ENCODE measurements at places on chromosomes 7 and 10. TPM values are rescaled to one million over a fixed set of nuclear protein-coding genes. Genes with fewer than 3 reads are reported as not detected.

DNA sequence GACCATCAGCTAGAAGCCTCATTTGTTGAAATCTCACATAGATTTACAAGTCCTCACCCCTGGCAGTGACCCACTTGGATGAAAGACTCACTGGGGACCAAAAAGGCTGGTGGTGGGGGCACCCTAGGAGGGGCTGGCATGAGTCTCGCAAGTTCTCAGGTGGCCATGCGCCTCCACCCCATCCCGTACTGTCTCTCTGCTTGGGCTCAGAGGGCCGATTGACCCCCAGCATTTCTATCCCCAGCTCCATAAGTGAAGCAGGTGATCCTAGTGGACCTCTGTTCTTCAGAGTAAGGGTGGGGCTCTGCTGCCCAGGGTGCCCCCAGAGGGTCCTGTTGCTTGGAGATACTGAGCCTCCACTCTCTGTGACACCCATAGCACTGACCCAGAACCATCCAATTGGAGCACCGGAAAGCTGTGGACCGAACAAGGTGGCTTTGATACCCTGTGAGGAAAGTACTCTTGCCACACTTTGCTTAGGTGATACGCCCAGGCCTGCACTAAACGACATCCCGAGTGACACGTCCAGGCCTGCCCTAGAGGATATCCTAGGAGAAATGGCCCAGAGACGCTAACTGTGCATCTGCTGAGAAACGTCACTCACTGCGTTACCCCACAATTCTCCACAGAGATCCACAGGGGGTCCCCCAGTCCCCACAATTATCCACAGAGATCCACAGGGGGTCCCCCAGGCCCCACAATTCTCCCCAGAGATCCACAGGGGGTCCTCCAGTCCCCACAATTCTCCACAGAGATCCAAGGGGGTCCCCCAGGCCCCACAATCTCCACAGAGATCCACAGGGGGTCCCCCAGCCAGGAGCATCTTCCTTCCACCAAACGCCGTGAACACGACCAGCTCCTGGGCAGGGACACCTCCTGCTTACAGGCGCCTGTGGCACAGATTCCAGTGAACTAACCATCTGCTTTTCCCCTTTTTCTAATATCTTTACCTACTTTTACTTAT is 262.9 kb downstream of the PTPRN2 start:
- H3K4me1 ChIP-seq = no peaks in the 10 kb centered on the region
- no peaks in the 10 kb centered on the region for H3K27me3 ChIP-seq
- H3K36me3 ChIP-seq = peaks cover 6% of the 10 kb centered on the region

DNA sequence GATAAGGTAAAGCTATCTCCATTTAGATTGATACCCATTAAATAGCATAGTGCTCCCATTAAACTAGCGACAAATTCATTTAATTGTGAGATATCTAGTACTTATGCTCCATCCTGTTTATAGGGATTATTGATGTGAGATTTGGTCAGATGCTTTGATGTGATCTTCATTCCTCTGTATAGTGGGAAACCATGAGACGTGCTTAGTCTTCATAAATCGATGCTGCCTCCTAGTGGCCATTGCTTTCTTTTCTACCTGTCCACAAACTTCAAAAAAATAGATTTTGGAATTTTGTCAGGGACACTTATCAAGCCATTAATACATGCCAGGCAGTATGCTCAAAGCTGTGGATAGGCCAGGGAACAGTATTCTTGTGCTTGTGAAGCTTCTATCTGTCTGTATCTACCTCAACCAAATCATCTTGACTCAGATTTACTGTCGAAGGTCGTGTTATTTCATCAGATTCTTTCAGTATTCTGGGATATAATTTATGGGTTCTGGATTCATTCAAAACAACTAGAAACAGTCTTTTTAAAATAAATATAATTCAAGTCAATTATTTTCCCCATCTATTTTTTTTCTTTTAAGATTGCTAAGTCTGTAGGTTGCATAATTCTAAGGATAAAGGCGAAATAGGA is 12.0 kb downstream of the LSM8 start:
- H3K27me3 ChIP-seq = no peaks in the 10 kb centered on the region
- peaks cover 6% of the 10 kb centered on the region for H3K4me1 ChIP-seq
- H3K4me3 ChIP-seq = no peak overlapping the region

GRCh38 chr7:127571741-127572505 is 13.5 kb downstream of the GCC1 start:
- no peak for DNase-seq

DNA sequence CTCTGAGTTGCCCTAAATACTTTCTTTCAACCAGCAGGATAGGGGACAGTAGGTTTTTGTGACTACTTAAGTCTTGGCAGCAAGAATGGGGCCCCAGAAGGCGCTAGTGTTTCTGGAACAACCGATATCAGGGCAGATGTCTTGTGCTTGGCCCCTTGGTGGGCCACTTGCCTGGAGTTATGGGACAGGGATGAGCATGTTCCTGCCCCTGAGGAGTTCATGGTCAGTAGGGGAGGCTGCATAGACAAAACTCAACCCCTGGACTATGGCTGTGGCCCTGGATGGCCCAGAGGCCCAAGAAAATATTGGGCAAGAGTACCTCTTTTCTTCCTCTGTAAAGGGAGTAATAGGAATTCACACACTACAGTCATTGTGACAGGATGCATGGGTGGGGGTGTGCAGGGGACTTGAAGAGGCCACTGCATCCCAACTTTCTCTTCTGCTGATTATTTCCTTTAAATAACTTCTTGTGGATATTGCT is 57.7 kb upstream of the IGFBP3 start:
- DNase-seq = no peak
- no peak overlapping the region for H3K4me3 ChIP-seq
- H3K36me3 ChIP-seq = peaks cover 19% of the 10 kb centered on the region
- no peak overlapping the region for H3K27ac ChIP-seq
- H3K4me1 ChIP-seq = no peaks in the 10 kb centered on the region

DNA sequence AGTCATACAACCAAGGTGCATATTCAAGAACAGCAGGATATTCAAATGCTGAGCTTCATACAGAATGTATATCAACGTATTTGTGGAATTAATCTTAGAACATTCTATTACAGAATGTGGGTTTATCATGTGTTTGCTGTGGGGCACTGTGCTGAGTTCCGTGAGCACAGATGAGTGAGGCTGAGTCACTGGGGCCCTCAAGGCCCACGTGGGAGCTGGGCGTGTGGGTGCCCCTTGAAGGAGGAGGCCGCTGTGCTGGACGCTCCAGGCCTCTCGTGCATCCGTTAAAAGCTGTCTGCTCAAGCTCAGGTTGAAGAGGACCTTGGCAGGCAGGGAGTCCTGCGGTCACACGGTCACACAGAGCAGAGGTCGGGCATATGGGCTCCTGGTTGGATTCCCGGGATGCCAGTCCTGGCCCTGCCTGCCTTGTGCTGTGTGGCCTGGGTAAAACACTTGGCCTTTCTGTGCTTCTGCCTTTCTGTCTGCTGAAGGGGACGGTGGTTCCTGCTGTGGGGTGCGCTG is 70.1 kb downstream of the GLRX3 start:
- H3K36me3 ChIP-seq = no peaks in the 10 kb centered on the region
- no peaks in the 10 kb centered on the region for H3K4me1 ChIP-seq
- no peak overlapping the region for H3K27ac ChIP-seq
- no peak for DNase-seq
- no peaks in the 10 kb centered on the region for H3K27me3 ChIP-seq
- H3K4me3 ChIP-seq = no peak overlapping the region

GRCh38 chr10:132376394-132376851 is 20.6 kb upstream of the PWWP2B start:
- no peak for DNase-seq
- H3K27me3 ChIP-seq = no peaks in the 10 kb centered on the region
- H3K4me3 ChIP-seq = no peak overlapping the region
- no peaks in the 10 kb centered on the region for H3K36me3 ChIP-seq
- H3K27ac ChIP-seq = no peak overlapping the region

DNA sequence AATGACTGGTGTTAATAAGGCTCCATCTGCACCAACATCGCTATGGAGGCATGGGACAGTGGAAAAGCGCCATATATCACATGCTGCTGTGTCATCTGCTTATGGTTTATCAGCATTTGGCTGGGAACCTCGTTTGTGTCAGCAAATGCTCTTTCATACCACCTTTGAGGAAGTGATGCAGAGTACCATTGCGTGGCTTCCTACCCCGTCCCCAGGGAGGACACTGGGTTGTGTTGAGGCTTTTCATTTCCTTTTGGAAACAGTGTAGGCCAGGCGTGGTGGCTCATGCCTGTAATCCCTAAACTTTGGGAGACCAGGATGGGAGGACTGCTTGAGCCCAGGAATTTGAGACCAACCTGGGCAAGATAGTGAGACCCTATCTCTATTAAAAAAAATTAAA is 6.8 kb downstream of the TACR2 start:
- no peak for DNase-seq
- H3K27me3 ChIP-seq = peaks cover 2% of the 10 kb centered on the region
- H3K4me1 ChIP-seq = peaks cover 12% of the 10 kb centered on the region

Gene MYL10
- total RNA-seq = not detected
